NCI-H1105 (cell line): ENCODE measurements at places on chromosomes 5 and 9.

- no peak for DNase-seq
Measured at GRCh38 chr5:140043508-140043872, 391 bp upstream of the NRG2 start.

GRCh38 chr5:180026320-180026719 is 45.2 kb downstream of the RNF130 start:
- DNase-seq = no peak

DNA sequence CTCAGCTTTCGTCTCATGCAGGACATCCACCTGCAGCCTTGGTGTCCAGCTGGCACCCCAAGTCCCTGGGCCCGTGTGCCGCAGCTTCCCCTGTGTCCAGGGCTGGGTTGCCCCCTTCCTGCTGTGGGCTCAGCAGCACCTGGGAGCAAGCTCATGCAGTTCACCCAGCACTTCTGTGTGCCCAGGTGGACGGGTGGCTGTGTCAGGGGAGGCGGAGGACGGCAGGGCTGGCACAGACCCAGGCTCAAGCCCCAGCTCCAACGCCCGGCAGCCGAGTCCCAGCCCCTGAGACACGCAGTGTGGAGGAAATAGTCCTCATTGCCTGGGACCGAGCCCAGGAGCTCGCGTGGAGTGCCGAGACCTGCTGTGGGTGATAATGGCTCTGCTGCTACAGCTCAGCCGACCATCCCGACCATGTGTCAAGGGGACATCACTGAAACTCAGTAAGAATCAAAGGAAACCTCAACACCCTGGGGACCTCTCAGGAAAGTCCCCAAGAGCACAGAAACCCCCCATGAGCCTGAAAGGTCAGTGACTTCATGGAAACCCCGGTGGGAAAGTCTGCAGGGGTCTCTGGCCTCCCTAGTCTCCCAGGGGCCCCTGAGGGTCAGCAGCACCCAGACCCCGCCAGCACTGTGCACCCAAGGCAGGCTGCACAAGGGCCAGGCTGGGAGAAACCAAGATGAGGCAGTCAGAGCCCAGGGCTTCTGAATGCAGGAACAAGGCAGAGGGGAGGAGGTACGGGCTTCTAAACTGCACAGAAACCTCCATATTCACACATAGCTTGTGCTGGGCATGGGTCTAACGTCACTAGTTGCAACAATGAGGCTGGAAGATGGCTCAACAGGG is 38.8 kb downstream of the LPCAT1 start:
- DNase-seq = no peak

GRCh38 chr9:126503333-126504085 is 110.2 kb upstream of the LMX1B start:
- DNase-seq = no peak

DNA sequence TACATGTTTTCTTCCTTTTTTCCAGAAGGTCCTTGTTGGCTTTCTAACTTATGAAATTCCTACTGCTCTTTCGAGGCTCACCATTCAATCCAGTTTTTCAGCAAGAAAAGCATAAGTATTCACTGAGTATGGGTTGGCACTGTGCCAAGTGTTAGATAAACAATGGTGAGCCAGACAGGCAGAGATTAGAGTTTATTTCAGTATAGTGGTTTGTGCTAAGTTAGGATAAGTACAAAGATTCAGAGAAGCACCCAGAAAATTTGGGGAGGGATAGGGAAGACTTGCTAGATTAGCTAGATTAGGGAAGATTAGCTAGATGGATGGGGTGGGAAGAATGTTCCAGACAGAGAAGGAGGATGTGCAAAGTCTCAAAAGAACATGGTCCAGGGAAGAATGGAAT is 122.9 kb downstream of the OXCT1 start:
- DNase-seq = peak; percentile 13

DNA sequence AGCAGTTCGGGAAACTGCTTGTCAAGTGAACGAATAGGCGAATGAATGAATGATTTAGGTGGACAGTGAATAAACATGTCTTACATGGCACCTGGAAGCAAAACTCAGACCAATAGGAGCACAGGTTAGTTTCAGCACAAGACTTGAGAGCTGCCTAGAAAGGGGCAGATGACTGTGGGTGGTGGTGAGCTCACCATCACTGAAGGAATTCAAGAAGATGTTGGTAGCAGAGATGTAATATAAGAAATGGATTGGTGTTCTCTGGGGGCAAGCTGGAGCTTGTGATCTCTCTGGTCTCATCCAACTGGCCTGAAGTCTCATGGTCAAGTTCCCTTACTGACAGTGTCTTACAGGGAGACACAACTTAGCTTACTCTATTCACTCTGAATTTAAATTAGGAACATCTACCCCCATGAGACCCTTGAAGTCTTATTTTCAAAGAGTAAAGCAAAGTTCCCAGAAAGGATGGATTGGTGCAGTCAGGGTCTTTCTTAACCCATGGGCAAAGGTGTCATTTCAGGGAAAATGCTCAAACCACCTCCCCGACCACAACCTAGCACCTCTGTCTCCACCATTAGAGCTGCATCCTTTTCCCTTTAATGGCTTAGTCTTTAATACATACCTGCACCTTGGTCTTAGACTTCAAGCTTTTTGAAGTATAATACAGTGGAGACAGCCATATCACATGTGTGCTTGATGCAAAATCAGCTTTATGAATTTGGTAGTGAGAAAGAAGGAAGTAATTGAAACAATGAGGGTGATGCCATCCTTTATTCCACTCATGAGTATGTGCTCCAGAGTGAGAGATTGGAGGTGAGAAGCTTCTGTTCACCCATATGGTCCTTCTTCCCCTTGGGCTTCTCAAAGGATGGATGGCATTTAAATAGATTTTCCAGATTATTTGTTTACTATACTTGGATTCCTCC is 5.1 kb downstream of the LCP2 start:
- no peak for DNase-seq

GRCh38 chr5:53568401-53568800 is 8.0 kb downstream of the NDUFS4 start:
- no peak for DNase-seq

GRCh38 chr9:37428345-37428744 is 5.8 kb downstream of the GRHPR start:
- DNase-seq = no peak

- DNase-seq = no peak
Measured at GRCh38 chr9:98795970-98796363, 388 bp downstream of the ANKS6 start.

DNA sequence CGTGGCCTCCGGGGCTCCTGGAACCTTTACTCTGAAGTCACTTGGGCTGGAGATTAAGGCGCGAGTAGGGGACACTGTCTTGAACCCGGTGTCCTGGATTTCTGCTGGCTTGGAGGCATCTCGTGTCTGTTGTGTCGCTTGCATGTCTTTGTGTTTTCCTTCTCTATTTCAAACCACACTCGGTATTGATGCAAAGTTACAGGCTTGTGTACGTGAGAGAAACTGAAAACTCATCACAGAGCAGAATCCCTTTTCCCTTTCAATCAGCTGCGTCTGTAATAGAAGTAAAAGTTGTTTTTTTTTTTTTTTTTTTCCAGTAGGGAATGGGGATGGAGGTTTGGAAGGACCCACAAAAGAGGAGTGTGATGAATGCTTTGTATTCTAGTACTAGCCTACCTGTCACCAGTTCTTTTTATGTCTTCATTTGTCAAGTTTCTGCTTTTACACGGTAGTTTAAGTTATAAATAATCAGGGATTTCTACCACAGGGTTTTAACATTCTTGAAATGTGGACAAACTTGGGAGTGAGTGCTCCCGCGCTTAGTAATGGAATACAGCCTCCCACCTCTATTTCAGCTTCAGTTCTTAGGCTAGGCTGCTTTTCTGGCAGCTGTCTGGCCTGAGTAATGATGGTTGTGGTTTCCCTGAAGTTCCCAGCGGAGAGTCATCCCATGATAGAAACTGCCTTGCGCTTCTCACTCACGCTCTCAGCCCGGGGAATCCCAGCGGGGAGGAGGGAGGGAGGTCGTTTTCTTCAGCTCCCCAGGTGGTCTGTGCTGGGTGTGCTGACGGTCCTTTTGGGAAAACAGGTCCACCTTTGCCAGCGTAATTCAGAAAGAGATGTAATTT is 763 bp downstream of the TJP2 start:
- no peak for DNase-seq

DNA sequence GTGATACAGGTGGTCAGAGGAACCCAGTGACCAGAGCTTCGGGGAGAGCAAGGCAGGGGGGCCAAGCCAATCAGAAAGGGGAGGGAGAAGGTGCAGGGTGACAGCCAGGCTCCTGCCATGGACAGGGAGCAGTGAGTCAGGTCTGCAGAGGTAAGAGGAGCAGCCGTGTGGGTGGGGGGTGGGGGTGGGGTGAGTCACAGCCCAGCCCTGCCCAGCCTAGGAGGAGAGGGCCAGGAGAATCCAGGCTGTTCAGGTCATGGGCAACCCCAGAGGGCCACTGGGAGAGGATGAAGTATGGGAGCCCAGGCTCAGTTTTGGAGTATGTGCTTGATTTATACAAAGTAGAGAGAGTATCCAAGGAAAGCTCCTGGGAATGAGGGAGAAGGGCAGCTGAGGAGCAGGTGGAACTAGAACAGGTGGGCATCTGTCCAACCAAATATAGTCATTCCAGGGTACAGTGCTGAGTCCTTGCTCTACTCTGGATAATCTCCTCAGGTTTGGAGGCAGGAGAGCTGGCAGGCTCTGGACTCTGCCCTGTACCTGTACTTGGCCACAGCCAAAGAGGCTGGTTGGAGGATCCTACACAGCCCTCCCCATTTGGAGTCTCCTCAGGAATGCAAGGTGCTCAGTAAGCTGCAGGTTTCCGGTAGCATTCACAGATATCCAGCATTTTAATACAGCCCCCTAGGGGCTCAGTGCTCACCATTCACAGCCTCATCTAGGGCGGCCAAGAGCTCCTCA is 1.6 kb downstream of the HBEGF start:
- no peak for DNase-seq

- no peak for DNase-seq
Measured at GRCh38 chr9:76996700-76997099, 22.8 kb upstream of the FOXB2 start.

DNA sequence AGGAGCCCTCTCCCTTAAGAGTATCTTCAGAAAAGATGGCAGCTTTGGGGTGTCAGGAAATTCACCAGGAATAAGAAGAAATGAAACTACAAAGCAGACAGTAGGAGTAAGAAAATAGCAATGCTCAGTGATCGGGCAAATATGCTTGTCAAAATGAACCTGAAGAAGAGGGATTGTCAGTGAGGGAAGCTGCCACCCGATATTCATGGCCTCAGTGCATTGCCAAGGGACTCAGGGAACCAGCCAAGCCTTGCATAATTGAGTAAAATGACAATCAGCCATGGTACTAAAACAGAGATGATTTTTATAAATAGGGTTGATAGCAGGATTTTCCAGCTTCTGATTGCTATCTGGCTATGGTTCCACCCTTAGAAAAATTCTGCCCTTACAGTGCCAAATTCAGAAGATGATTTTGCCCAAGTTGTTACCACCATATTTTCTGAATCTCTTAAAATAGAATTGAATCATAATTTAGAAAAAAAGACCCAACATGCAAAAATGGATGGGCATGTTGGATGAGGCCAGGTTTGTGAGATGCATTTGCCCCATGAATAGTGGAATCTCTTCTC is 274.0 kb downstream of the NTRK2 start:
- DNase-seq = no peak

DNA sequence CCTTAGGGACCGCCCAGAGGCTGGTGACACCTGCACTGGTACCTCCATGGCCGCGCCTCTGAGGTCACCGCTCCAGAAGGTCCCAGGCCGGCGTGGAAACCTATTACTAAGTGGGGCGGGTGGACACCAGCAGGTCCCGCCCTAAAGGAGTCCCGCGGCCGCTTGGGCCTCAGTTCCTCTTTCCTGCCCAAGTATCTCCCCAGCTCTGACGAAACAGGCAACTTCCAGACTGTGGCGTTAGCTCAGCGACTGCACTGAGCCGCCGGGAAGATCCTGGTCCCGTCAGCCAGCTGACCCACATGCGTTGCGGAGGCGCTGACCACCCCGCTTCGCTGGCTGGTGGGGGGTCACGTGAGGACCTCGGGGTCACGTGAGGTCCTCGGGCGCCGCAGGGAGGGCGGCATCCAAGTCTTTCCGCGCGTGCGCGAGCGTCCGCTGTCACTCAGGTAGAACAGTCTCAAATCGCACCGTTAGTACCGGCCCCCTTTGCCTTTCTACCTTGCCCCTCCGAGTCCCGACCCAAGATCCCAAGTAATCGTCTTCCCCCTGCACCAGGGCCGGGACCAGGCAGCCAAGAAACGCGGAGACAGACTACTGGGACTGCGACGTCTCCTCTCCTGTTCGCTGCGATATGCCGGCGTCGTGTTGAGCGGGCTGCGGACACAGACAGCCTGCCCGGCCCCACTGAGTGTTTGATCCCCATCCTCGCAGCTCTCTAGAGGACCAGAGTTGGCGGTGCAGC is 53.7 kb upstream of the KDM4C start:
- peak; percentile 90 for DNase-seq

DNA sequence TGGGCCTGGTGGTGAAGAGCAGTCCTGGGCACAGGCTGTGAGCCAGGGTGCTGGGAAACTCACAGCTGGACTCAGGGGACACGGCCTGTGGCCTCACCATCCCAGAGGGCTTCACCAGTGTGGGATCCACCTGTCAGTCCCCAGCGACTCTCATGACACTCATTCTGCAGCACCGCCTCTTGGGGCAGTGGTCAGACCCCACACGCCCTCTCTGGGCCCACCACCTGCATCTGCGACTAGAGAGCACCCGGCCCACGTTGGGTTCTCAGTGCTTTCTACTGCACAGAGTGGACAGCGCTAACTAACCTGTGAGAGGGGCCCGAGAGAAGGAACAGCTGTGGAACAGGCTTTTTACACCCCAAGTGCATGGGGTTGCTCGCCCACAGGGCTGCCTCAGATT is 45.8 kb upstream of the GARNL3 start:
- no peak for DNase-seq

GRCh38 chr5:93809430-93809829 is 68.0 kb upstream of the POU5F2 start:
- no peak for DNase-seq
